Memory B cell (primary cell): ENCODE measurements at places on chromosomes 5 and 9.

GRCh38 chr5:132019857-132020555 lies 8.5 kb upstream of the ACSL6 start:
- H3K4me1 ChIP-seq = peaks cover 23% of the 10 kb centered on the region
- peak; percentile 31 for DNase-seq
- H3K4me3 ChIP-seq = no peak overlapping the region
- no peaks in the 10 kb centered on the region for H3K36me3 ChIP-seq
- peaks cover 16% of the 10 kb centered on the region for H3K27me3 ChIP-seq

DNA sequence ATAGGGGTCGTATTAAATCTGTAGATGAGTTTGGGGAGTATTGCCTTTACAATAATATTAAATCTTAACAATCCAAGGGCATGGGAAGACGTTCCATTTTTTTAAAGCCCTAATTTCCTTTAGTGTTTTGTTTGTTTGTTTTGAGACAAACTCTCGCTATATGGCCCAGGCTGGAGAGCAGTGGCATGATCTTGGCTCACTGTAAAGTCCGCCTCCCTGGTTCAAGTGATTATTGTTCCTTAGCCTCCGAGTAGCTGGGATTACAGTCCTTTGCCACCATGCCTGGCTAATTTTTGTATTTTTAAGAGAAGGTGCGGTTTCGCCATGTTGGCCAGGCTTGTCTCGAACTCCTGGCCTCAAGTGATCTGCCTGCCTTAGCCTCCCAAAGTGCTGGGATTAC lies 19.9 kb downstream of the NIPBL start:
- no peaks in the 10 kb centered on the region for H3K27me3 ChIP-seq
- no peak for DNase-seq
- H3K27ac ChIP-seq = peak overlapping the region; percentile 33
- H3K4me1 ChIP-seq = peaks cover 39% of the 10 kb centered on the region

DNA sequence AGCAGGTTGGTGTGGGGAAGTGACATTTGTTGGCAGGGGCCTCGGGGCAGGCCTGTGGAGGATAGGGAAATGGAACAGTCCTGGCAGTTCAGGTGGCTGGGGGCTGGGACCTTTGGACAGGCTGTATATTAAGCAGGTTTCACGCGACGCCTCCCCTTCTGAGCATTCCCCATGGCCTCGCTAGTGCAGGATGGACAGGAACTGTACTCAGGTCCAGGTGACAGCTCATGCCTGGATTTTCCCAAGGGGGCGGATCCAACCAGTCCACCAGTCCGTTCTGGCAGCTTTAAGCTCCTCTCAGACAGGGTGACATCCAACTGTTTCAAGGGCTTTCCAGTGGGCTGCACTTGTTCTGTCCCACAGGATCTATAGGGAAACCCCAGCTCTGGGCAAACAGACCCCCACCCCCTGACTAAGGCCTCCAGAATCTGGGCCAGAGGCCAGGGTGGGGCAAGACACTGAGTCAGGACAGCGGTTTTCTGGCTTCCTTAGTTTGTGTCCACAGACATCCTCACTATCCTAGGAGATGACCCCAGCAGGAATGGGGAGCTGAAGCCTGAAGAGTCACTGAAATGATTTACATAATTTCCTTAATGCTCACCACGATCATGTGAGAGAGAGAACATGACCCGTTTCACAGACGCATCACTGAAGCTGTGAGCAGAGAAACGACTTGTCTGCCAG lies 20.9 kb downstream of the CSF2 start:
- no peak overlapping the region for H3K27ac ChIP-seq
- H3K4me1 ChIP-seq = peaks cover 17% of the 10 kb centered on the region
- no peaks in the 10 kb centered on the region for H3K36me3 ChIP-seq

DNA sequence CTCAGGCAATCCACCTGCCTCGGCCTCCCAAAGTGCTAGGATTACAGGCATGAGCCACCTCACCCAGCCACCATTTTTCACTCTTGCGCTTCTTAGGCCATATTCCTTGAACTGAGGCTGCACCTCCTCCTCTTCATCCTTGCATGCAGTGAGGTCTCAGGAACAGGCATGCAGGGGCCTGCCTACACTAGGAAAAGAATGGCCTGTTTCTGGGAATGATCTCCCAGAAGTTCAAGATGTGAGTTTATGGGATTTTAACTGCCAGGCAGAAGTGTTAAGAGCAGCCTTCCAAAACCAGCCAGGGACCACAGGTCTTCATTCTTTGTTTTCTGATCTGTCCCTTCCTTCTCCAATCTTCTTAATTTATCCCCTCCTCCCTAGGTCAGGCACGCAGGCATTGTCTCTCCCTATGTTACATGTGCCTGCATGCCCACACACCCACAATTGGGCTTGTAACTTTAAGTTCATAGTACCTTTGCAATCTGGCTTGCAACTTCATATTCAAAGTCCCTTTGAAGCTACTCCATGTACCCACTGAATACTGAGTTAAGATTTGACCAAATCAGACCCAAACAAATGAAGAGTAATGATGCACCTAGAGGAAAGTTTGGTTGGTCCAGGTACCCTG lies 10.5 kb upstream of the HSPA4 start:
- peak overlapping the region; percentile 76 for H3K27ac ChIP-seq
- DNase-seq = no peak
- peaks cover 13% of the 10 kb centered on the region for H3K4me1 ChIP-seq
- H3K4me3 ChIP-seq = no peak overlapping the region
- no peaks in the 10 kb centered on the region for H3K27me3 ChIP-seq

GRCh38 chr9:30575691-30576090 lies 1808.8 kb upstream of the ACO1 start:
- no peaks in the 10 kb centered on the region for H3K27me3 ChIP-seq
- no peaks in the 10 kb centered on the region for H3K36me3 ChIP-seq
- H3K4me1 ChIP-seq = no peaks in the 10 kb centered on the region
- no peak for DNase-seq
- H3K4me3 ChIP-seq = no peak overlapping the region

- H3K27ac ChIP-seq = no peak overlapping the region
- H3K4me3 ChIP-seq = no peak overlapping the region
- H3K36me3 ChIP-seq = peaks cover 8% of the 10 kb centered on the region
- no peak for DNase-seq
- no peaks in the 10 kb centered on the region for H3K27me3 ChIP-seq
These were observed 6.9 kb upstream of the GSN start for GRCh38 chr9:121261107-121261460.

DNA sequence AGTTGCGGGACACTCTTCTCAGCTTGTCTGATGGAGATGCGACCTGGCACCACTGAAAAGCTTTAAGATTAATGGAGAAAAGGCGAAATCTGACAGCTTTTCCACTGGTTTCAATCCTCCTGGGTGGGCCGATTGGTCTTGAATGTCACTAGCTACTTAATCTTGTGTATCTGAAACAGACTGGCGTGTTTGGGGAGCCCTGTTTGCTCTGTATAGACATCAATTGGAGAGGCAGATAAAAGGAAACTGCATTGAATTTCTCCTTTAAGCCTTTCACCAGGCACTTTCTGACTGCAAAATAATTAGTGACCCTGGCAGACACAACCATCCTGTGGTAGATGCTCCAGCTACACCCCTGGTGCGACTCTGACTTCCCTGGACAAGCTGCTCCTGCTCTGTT lies 224.2 kb downstream of the NDUFS4 start:
- DNase-seq = no peak
- H3K4me1 ChIP-seq = no peaks in the 10 kb centered on the region
- H3K36me3 ChIP-seq = no peaks in the 10 kb centered on the region
- peaks cover 2% of the 10 kb centered on the region for H3K27me3 ChIP-seq
